ENCODE measurements at places on chromosomes 6 and 20. TPM values are rescaled to one million over a fixed set of nuclear protein-coding genes. Genes with fewer than 3 reads are reported as not detected.

Gene SMAP1
- total RNA-seq: 48.8 TPM

Gene KHDC1L
- total RNA-seq: not detected

DNA sequence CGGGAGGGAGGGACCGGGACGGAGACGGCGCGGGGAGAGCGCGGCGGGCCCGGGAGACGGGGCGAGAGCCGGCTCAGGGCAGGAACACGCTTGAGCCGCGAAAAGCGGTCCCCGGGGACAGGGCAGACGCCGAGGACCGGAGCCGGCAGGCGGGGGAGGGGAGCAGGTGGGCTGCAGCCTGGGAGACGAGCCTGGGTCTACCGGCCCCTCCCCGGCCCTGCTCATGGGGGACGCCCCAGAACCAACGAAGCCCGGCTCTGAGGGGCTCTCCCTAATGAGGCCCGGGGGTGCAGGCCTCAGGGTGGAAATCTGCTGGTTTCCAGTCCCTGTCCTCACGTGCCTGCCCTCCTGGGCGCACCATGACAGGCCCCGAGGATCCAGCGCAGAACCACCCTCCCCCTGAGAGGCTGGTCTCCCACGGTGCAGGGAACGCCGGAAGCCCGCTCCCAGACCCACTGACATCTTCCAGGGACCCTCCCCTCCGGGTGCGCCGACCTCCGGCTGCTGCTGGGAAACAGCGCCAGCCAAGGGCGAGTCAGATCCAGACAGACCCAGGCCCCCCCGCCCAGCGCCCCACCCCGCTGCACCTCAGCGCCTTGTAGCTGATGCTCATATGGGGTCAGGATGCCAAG, 571 bp upstream of the EEF1A2 start:
- DNase-seq: no peak

DNA sequence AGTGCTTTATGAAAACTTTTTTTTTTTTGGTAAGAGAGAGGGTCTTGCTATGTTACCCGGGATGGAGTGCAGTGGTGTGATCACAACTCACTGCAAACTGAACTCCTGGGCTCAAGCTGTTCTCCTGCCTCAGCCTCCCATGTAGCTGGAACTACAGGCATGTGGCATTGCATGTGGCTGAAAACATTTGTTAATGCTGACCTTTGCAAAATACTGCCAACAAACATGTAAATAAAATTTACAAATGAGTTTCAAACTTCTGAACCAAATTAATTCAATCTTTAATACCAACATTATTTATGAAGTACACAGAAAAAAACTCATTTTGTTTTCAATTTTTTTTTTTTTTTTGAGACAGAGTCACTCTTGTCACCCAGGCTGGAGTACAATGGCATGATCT, 26.1 kb upstream of the ZBTB2 start:
- no peak for DNase-seq

DNA sequence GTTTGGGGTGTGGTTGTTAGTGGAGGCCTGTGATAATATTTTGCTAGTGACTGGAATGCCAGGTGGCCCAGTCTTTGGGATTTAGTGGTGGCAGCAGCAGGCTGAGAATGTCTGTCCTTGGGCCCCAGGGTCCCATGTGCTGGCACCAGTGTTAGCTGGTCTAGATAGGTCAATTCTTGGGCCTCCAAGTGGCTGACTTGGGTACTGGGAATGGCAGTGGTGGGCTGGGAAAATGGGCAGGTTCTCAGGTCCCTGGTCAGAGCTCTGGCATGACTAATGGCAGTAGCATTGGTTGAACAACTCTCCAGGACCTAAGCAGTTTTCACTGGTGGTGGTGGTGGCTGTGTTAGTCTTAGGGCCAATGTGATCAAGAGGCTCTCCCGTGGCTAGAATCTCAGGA, 50.3 kb downstream of the OLIG3 start:
- no peak for DNase-seq

DNA sequence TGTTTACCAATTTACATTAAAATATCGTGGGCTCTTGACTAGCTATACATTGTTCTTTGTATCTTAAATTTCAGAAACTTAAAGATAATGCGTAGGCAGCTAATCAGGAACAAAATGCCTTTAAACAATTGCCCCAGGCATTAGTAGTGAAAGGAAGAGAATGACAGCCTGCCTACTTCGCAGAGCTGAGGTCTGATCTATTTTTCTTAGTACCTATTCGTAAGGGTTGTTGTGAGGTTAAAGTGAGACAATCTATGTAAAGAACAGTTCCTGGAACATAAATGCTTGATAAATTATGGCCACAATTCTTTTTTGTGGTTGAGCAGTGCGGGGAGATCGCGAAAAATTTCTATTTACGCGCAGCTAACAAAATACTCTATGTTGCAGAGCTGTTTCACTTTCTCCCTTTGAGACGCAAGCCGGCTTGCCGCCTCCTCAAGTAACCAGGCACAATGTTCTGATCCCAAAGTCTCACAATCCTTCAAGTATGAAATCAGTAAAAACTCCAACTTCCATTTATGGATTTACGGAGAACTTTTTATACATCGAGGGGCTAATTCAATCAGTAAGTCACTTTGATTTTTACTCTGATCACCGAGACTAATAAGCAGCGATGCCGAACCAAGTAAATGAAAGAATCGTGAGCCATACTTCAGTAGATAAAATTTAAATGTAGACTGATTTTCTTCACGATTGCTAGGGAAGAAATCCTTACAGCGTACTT, 878 bp upstream of the PNRC1 start:
- DNase-seq: peak; percentile 73

DNA sequence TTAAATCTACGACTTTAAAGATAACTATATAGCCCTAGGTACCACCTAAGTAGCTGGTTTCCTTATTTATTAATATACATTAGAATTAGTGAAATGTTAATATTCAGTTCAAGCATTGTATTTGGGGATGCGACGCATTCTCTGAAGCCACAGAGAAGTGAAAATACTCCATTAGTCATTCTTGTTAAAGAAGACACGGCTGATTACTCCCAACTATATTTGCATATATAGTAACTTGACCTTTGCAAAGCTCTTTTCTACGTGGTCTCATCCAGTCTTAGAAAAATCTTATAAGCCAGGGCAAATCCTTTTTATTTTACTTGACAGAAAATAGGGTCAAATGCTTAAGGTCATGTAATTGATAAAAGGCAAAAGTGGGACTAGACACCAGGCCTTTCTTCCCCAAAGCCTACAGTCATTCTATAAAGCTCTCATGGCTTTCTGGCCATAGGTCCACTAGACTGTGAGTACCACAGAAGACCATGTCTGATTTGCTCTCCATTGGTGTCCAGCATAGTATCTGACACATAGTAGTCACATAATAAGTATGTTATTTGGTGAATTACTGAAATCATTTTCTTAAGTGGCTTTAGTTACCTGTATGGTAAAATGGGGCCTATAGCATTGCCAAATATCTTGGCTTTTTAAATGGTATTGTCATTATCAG, 11.3 kb downstream of the ZHX3 start:
- DNase-seq: no peak

DNA sequence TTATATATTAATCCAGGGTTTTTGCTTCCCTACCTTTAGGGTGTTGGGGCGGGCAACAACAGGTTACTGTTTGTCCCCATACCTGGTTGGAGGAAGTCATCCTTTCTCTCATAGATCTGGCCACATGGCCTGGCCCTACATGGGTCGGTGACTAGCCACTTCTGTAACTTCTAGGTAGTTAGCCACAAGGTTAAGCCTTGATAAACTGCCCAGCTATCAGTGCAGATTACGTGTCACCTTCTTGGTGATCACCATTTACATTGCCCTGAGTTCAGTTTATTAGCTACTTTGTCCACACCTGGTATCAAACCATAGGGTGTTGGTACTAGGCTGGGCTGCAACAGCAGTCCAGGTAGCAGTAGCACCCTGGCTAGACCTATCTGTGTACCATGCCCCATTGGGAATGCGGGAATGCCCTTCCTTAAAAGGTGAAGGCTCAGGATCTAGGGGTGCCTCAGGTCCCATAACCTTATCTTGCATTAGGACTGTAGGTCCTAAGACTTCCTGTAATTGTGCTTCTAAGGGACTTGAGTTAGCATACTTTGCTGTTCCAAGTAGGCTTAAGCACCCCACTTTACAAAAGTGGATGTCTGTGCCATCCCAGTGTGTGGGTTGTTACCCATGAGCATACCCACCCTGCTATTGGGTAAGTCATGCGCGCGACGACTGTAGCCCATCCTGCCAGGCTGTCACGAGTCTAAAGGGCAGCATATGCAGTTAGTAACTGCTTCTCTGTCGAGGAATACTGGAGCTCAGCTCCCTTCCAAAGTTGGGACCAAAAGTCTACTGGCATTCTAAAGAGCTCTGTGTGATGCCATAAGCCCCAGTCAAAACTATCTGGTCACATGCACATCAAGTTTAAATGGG, 5.2 kb downstream of the ZKSCAN3 start:
- DNase-seq: peak; percentile 27

- DNase-seq: no peak
Measured at GRCh38 chr6:106117579-106117978, 31.4 kb downstream of the PRDM1 start.

Measured in mucosa of descending colon (tissue), 3 donors.